ENCODE measurements at places on chromosomes 3 and 15. TPM values are rescaled to one million over a fixed set of nuclear protein-coding genes. Genes with fewer than 3 reads are reported as not detected.

Gene SLC28A2
- total RNA-seq: not detected

Gene CLDN11
- 13.7 TPM for total RNA-seq

Gene CALML4
- total RNA-seq: 1.8 TPM

Gene PROS1
- total RNA-seq: 89.7 TPM

Gene ARRDC4
- total RNA-seq: 26.6 TPM

Gene TRIM71
- total RNA-seq: not detected

Gene TOPBP1
- 12.2 TPM for total RNA-seq

Gene PLD1
- total RNA-seq: 49.0 TPM

Gene PLA1A
- 7.5 TPM for total RNA-seq

Gene FEZF2
- total RNA-seq: not detected

Gene MORC1
- not detected for total RNA-seq

Gene C3orf49
- not detected for total RNA-seq

- peak; percentile 33 for DNase-seq
Measured at GRCh38 chr3:53232641-53233377, 23.0 kb downstream of the TKT start.

GRCh38 chr15:33152502-33153109 is 41.9 kb downstream of the FMN1 start:
- no peak for DNase-seq

GRCh38 chr3:100966049-100966491 is 27.2 kb downstream of the ABI3BP start:
- DNase-seq: no peak

GRCh38 chr3:150216866-150217600 is 191.1 kb upstream of the TSC22D2 start:
- no peak for DNase-seq

DNA sequence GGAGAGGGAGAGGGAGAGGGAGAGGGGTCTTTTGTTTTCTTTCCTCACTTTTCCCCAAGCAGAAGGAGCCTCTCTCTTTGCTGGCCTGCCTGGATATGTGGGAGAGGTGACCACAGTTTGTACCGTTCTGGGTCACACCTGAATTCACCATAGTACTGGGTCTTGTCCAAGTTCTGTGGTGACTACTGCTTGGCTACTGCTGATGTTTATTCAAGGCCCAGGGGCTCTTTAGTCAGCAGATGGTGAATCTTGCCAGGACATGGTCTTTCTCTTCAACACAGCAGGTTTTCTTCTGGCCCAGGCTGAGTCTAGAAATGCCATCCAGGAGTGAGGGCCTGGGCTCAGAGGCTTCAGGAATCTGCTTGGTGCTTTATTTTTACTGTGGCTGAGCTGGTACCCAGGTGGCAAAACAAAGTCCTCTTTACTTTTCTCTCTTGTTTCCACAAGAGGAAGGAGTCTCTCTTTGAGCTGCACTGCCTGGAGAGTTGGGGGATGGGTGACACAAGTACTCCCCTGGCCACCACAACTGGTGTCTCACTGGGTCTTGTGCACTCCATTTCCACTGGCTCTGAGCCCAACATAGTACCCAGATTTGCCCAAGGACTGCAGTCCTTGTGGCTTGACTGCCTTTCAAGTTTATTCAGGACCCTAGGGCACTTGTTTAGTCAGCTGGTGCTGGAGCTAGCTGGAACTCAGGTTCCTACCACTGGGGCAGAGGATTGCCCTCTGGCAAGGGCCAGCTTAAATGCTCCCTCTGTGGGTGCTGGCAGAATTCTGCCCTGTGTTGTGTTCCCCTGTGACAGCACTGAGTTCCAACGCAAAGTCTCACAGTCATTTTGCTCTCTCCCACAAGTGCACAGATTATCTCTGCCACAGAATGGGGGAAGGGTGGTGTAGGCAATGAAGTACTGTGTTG is 16.8 kb upstream of the CCNDBP1 start:
- DNase-seq: no peak

GRCh38 chr15:92277776-92278175 is 115.9 kb upstream of the ST8SIA2 start:
- no peak for DNase-seq

DNA sequence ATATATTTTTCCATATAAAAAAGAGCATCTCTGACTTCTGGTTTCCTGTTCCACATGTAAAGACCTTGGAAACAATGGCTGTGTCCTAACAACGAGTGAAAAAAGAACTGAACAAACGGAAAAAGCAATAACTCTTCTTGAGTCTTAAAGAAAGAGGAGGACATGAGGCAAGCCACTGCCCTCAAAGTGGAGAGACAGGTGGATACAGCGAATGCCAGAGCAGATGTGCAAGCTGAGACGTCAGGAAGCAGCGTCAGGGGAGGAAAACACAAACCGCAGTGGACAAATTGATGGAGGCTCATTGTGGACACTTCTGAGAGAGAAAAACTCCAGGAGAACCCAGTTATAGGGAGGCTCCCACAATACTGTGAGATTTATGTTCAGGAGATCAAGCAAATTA is 208.0 kb upstream of the MME start:
- DNase-seq: no peak

DNA sequence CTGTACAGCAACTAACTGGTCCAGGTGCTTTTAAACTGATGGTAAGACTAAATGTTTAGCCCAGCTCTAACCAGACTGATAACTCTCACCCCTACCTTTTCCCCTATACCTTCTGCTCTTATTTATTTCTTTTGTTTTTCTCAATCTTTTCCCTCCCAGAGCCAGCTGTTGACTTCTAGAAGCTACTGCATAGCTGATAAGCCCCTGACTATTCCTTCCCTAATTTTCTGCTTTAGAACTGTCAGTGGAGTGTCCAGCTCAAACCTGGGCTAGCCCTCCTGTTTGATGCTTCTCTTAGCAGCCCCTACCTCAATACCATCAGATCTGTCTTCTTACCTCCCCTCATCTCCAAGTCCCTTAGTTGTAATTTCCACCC is 20.6 kb downstream of the SLC35G2 start:
- no peak for DNase-seq

DNA sequence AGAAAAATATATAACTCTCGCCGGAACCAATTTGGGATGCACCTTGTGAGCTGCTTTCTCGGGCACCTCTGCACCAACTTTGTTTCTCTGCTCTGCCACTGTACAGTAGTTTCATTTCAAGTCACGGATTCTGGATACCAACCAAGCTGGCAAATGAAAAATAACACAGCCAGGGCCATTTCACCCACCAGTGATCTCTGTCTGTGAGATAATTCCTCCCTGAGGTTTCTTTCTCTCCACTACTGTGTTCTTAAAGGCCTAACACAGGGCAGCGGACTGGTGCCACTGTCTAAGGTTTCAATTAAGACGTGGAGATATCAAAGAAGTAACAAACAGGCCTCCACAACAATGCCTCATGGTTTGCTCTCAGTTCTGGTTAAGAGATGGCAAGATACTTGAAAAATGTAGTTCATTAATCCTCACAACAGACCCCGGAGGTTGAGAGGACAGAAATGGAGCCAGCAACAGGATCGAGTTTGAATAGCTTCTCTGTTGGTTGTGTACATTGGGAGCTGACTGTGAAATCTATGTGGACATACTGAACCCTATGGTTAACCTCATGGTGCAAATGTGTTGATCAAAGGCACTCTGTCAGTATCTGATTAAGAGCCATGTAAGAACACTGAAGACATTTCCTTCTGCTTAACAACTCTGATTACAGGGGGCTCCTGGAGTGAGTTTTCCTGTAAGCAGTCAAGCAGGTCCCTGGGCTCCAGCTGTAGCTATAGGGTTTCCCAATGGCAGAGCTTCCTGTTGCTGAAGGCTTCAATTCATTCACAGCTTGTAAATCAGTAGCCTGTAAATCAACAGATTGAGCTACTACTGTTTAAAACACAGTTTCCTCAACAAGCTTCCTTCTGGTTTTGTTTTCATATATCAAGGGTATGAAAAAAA is 470.5 kb downstream of the EPHA3 start:
- DNase-seq: no peak

GRCh38 chr15:39579487-39580116 is 1.3 kb upstream of the THBS1 start:
- peak; percentile 83 for DNase-seq

DNA sequence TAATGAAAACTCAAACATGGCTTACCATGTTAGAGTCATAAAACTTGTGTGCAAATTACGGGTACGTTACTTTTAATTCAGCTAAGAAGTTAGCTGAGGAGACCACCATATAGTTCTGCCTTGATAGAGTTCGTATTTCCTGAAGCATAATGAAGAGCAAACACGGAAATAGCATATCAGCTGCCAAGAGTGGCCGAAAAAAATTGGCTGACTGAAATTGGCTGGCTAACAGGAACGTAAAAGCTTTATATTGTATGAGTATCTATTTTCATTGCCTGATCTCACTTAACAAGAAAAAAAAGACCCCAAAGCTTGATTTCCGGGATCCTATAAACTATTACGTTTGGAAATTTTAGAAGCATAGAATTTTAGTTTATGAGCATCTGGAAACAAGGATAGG is 1222.9 kb downstream of the ZPLD1 start:
- DNase-seq: no peak

- no peak for DNase-seq
Measured at GRCh38 chr15:80620931-80621330, 74.2 kb upstream of the ABHD17C start.
